ENCODE measurements at places on chromosomes 4 and X. TPM values are rescaled to one million over a fixed set of nuclear protein-coding genes. Genes with fewer than 3 reads are reported as not detected.

Gene CLDN22
- total RNA-seq, result not detected

GRCh38 chr4:3009422-3009821 is 46.1 kb downstream of the GRK4 start:
- no peaks in the 10 kb centered on the region for H3K4me1 ChIP-seq
- H3K27ac ChIP-seq, result no peak overlapping the region
- DNase-seq, result no peak
- H3K36me3 ChIP-seq, result no peaks in the 10 kb centered on the region

- peak; percentile 33 for DNase-seq
- no peaks in the 10 kb centered on the region for H3K27me3 ChIP-seq
- H3K36me3 ChIP-seq, result no peaks in the 10 kb centered on the region
Measured at GRCh38 chr4:15659768-15660570, 4.8 kb upstream of the FBXL5 start.

DNA sequence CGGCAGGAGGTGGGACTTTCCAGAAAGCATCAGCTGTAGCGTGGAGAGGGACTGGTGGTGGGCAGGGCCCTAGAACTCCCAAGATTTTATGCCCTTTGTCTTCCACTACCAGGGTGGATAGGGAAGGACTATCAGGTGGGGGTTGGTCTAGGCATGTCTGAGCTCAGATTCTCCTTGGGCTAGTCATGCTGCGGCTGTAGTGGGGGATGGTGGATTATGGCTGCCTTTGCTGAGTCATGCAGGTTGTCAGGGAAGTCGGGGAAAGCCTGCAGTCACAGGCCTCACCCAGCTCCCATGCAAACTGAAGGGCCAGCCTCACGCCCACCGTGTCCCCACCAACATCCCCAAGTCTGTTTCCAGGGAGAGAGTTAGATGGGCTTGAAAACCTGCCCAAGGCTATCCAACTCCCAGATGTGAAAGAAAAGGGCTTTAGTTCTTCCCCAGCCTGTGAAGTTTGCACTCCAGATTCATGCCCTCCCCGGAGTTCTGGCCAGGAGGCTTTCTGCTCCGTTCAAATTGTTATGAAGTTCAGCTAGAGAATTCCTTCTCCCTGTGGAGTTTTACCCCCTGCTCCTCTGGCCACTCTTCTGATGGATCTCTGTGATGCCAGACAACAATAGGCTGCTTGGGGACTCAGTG is 13.4 kb upstream of the MEPE start:
- no peaks in the 10 kb centered on the region for H3K4me1 ChIP-seq
- no peak overlapping the region for H3K27ac ChIP-seq
- no peaks in the 10 kb centered on the region for H3K36me3 ChIP-seq
- no peaks in the 10 kb centered on the region for H3K27me3 ChIP-seq
- no peak for DNase-seq
- H3K4me3 ChIP-seq, result no peak overlapping the region

Gene GUCY1B1
- total RNA-seq, result 20.8 TPM

GRCh38 chrX:19709812-19710518 is 177.4 kb downstream of the SH3KBP1 start:
- H3K36me3 ChIP-seq, result no peaks in the 10 kb centered on the region
- H3K4me1 ChIP-seq, result no peaks in the 10 kb centered on the region
- H3K27ac ChIP-seq, result no peak overlapping the region
- DNase-seq, result no peak
